ENCODE measurements at places on chromosomes 12 and 14. TPM values are rescaled to one million over a fixed set of nuclear protein-coding genes. Genes with fewer than 3 reads are reported as not detected.

DNA sequence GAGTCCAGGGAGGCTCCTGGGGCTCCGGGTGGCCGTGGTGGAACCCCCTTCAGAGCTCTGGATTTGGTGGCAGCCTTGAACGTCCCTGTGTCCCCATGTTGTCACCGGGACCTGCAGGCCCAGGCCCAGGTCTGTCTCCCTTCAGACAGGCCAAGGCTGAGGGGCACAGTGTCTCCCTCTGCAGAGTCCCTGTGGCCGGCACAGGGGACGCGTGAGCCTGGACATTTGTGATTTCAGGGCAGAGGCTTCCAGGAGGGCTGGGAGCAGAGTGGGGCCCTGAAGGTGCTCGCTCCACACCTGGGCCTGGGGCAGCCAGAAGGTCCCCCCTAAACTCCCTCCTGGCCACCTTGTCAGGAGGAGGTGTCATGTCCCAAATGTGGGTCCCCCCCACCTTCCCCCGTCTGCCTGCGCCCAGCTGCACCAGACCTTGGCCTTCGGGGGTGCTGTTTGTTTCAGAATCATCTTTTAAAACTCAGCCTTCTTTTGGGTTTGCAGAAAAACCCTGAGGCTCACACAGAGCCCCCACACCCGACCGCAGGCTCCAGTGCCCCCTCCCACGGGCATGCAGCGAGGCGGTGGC lies 47.6 kb downstream of the KIF26A start:
- DNase-seq, result no peak

GRCh38 chr12:94488463-94488862 lies 28.8 kb upstream of the CEP83 start:
- no peak for DNase-seq

GRCh38 chr14:68622856-68623255 lies 170.0 kb downstream of the ZFP36L1 start:
- no peak for DNase-seq

GRCh38 chr12:96223411-96224218 lies 29.4 kb downstream of the ELK3 start:
- no peak for DNase-seq

DNA sequence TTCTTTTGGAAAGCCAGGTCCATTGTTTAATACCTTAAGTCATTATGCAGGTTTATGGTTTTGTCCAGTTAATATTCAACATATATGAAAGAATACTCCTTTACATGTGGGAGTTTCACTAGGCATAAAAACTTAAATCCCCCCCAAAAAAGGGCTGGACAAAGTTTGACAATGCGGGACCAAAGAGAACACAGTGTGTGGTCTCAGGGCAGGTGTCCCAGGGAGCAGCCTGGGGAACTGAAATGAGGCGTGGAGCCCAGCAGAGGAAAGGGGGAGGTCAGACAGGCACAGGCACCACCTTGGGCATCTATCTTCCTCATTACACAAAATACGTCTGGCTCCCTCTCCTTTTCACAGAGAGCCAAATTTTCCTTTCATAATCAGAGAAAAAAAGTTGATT lies 22.5 kb downstream of the PKP2 start:
- no peak for DNase-seq

GRCh38 chr14:33081259-33081658 lies 142.6 kb downstream of the NPAS3 start:
- no peak for DNase-seq

- DNase-seq, result no peak
Measured at GRCh38 chr12:45742590-45742989, 13.1 kb downstream of the ARID2 start.

The KRT72 gene
- not detected for total RNA-seq

DNA sequence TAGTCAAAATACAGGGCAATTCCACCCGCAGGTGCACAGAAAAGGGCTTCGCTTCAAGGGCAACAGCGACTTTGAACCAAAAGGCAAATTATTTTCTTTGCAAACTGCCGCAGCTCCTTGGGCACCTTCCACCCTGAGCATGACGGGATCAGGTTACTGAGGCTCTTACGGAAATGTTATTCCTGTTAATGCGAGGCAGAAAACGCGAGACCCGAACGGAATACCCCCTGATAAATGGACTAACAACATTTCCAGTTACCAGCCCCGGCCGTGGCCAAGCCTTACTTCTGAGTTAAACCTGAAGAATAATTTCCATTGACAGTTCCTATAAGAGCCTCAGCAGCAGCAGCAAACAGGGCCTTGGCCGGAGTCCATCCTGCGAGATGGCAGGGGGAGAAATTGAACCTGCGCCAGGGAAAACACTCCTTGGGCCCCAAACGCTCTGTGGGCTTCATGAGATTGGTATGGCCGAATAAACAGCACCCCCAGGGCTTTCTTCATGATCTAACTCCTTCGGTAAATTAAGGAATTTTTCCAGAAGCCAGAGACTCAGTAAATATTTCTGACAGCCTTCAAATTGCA lies 70.0 kb upstream of the DICER1 start:
- DNase-seq, result no peak

DNA sequence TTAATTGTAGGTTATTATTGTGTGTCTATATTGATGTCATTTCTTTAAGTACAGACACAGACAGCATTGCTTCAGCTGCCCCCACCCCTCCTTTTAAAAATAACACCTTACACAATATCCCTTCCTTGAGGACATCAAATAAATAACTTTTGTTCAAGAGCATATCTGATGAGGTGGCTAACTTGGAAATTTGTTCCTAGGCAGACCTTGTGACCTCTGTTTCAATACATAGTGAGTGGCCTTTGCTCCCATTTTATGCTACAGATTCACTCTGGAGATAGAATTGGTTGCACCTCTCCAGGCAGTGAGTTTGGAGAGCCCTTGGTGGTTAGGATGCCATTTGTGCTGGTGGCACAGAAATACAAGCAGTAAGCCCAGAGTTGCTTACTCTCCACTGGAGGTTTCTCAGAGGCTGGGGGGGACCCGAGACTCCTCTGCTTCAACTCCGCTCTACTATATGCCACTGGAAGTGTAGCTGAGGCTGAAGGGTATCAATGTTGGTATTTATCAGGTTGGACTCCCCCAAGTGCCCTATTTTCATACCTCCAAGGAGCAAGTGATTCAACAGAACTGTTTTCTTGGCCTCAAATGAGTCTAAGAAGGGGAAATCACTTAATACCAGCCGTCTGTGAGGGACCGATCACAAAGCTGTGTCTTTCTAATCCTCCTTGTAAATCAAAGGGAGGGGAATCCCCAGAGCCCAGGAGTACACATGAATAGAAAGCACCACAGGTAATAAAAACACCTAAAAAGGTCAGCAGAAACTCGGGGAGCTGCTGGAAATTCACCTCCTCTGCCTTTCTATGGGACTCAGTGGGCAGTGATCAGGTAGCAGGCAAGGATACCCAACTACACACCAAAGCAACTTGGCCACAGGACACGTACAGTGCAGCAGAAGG lies 463.1 kb downstream of the RAD51B start:
- no peak for DNase-seq

DNA sequence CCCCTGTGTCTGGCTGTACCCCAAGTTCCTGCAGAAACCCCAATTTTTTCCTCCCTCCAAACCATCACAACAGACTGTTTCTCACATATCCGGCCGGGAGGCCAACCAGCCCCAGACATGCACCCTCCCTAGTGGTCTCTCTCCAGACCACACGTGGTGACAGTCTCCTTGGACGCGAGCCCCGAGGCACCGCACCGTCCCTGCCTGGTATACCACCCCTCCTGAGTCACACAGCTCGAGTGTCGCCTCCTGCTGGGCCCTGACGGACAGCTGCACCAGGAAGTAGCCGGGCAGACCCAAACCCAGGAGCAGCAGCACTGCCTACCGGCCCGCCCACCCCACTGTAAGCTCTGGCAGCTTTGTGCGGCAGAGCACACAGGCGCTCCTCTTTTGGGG lies 97.4 kb downstream of the RFLNA start:
- peak; percentile 68 for DNase-seq

DNA sequence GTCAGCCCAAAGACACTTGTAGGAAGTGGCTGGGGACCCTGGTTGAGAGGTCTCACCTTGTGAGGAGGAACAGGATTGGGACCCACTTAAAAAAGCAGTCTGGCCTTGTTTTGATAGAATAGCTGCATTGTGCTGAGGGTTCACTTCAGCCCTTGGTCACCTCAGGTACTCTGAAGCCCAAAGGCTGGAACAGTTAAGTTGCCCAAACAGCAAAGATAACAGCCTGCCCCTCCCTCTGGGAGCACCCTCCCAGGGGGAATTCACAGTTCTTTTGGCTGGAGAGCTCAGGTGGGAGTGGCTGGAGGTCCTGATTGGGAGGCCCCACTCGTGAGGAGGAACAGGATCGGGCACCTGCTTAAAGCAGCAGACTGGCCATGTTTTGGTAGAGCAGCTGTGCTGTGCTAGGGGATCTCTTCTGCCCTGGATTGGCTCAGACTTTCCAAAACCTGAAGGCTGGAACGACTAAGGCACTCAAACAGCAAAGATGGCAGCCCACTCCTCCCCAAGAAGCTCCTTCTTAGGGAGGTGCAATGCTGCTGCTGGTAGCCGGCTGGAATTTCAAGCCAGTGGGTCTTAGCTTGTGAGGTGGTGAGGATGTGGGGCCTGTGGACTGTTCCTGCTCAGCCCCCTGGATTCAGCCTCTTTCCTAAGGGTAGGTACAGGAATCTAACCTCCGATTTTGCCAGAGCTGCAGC lies 143.8 kb upstream of the SLC38A2 start:
- no peak for DNase-seq

GRCh38 chr12:106780010-106780631 lies 5.6 kb downstream of the RIC8B start:
- no peak for DNase-seq

The TGM1 gene
- total RNA-seq, result 2.7 TPM

DNA sequence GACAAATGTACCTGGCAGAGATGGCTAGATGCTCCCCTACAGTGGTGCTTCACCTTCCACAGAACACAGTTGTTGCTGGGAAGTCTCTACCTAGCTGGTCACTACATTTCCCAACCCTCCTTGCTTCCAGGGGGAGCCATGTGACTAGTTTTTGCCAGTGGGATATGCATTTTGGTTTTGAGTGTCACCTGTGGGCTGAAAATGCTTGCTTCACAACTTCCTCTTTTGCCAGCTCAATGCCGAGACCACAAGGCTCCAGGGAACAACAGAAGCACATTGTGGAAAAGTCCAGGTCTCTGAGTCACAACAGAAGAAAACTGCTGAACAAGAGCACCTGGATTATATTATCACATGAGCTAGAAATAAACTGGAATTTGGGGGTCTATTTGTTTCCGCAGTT lies 48.5 kb upstream of the ARHGAP5 start:
- DNase-seq, result no peak

GRCh38 chr12:51524386-51524901 lies 66.6 kb upstream of the SCN8A start:
- DNase-seq, result no peak

DNA sequence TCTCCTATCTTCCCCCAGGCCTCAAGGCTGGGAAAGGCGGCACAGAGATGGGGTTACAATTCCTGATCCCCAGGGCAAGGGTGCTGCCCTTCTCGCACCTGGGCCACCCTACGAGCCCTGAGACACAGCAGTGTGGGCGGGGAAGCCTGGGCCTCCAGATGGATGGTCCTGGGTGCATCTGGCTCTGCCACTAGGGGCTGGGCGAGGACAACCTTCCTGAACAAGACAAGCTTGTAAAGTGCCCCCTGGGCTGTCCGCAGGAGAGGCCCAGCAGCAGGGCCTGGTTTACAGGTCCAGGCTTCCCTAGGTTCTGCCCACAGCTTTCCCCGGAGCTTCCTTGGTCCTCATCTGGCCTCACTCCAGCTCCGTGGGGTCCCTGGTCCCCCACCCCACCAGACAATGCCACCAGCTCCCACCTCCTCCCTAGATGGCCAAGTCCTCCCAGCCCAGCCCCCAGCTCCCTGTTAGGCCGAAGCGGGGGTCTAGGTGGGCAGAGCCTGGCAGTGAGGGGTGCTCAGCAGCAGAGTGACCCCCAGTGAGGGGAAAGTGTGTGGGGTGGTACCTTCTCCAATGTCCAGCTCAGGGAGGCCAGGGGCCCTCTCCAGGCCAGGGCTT lies 8.9 kb downstream of the ARL6IP4 start:
- no peak for DNase-seq

DNA sequence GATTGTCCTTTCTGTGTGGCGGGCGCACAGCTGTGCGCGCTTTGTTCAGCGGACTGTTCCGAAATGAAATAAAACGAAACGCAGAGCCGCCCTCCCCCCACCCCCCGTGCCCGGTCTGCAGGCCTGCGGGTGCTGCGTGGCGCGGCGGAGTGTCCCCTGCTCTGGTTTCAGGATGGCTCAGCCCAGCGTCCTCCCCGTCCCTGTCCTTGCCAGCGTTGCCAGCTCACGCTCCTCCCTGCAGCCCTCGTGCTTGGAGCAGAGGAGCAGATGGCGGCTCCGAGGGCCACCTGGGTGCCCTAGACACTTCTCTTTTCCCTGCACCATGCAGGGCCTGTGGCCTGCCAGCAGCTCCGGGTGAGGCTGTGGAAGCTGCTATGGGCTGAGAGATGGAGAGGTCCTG lies 17.5 kb upstream of the BEGAIN start:
- DNase-seq, result no peak

DNA sequence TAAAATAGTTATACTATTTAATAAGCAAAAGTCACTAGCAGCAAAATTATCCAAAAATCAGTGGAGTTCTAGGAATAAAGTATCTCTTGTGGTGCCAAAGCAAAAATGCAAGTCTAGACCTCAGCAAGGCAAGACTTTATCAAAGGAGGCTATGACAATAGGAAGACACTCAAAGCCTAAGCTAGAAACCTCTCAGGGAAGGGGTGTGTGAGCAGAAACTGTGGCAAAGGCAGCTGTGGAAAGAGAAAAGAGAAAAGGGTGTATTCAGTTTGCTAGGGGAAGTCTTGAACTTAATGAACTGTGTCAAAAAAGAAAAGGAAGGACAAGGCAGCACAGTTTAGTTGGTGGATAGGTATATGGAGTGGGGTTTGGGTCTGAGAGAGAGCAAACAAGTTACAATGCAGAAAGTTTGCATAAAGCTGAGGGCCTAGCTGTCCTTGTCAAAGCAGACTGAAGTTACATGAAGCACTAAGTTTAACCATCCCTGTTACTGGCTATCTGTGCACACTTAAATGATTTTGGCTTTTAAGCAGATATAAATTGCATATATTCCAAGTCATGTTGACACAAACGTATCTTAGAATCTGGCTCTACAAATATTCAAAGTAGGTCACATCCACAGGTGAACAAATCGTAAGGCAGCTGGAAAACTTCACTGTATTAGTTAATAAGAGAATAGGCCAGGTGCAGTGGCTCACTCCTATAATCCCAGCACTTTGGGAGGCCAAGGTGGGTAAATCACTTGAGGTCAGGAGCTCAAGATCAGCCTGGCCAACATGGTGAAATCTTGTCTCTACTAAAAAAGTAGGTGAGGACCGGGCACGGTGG lies 31.0 kb upstream of the AMN1 start:
- DNase-seq, result no peak

DNA sequence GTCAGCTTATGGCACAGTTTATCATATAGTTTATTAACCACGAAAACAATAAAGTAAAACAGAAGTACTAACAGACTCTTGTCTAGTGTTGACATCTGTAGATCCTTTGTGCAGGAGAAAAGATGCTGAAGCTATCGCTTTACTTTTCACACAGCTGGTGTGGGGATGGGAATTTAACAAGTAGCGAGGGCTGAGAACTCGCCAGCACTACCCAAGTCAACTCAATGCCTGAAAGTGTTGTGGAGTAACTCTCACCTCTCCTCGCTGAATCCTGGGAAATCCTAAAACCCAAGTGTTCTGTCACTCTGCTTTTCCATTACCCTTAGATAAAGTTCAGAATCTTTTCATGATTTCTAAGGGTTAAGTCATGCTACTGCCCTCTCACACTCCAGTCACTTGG lies 264.2 kb downstream of the BMP4 start:
- no peak for DNase-seq

The EIF2S3B gene
- total RNA-seq, result not detected

- DNase-seq, result no peak
Measured at GRCh38 chr12:40559865-40560264, 132.4 kb upstream of the CNTN1 start.

The MIA2 gene
- total RNA-seq, result 26.5 TPM

The CD163L1 gene
- 1.6 TPM for total RNA-seq

GRCh38 chr12:28035500-28035899 lies 63.0 kb upstream of the PTHLH start:
- no peak for DNase-seq

Data from left ventricle myocardium superior (tissue), 1 donor.